ENCODE measurements at places on chromosomes 3 and 15.

- no peak for DNase-seq
These were observed 39.2 kb downstream of the LRRC49 start for GRCh38 chr15:70931821-70932220.

- DNase-seq = peak; percentile 48
These were observed 9.7 kb downstream of the TNFSF10 start for GRCh38 chr3:172513488-172513887.

- DNase-seq = peak; percentile 80
These were observed 109.6 kb upstream of the TMCO5A start for GRCh38 chr15:37824717-37825382.

DNA sequence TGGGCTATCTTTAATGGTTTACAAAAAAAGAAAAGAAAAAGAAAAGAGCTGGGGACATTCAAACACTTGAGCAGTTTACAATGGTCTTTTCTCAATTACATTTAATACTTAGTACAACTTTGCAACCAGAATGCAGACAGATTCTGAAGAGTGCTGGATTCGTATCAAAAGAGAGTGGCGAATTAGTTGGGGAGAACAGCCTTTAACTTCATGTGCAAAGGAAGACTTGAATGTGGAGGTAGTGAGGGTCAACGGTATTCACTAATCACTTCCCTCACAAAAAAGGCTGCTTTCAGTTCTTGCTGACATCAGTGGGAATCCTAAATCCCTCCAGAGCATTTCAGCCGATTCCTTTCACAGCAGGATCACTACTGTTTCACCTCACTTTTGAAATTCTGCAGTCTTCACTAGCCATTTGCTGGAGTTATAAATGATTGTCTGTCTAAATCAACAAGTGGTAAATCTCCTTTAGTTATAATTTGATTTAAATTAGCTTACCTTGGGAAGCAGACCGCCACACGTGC, 323.0 kb upstream of the SEMA6D start:
- DNase-seq = no peak

- no peak for DNase-seq
These were observed 218.0 kb upstream of the ROBO1 start for GRCh38 chr3:79985816-79986215.

DNA sequence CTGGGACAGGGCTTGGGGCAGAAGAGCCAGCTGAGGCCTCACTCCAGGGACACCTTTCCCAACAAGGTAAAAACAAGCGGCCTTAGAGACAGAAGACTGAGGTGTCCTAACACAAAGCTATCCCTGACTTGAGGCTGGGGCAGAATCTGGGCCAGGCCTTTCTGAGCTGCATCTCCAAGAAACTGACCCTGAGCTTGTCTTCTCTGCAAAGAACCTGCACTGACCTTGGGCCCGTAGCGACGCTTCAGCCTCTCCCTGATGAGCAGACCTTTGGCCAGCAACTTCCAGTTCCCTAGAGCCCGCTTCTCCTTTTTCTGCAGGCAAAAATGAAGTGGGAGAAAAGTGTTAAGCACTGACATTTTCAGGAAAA, 22.2 kb downstream of the TMEM43 start:
- no peak for DNase-seq

DNA sequence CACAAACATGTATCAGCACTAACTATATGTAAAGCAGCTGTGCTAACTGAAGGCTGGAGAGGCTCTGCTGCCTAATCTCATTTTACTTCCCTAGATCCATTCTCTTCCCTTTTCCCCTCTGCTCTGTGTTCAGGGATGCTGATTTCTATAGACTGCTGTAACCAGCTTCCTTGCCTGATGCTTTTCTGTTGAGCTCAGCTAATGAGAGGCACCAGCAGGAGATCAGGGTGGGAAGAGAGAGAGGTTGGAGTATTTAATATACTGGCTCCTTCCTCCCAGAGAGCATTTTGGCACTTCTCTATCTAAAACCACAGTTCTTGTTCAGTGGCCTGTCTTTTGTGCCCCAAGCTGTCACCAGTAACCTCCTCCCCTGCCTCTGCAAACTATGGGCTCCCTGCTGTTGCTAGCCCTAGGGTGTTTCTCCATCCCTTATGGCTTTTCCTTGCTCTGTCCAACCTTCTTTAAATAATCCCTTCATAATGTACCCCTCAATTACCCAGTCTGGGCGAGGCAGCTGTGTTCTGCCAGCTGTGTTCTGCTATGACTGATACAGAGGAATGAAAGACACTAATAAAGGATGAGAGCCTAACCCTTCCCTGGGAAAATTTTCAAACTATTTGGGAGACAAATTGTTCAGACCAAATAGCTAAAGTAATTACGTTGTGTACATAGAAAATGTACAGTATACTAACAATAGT, 69.5 kb downstream of the CADPS start:
- no peak for DNase-seq

- peak; percentile 24 for DNase-seq
These were observed 212.0 kb downstream of the MINAR1 start for GRCh38 chr15:79644091-79644490.

- no peak for DNase-seq
These were observed 59.4 kb downstream of the DAPK2 start for GRCh38 chr15:63986751-63987341.

GRCh38 chr3:133575086-133575485, 1.6 kb downstream of the CDV3 start:
- no peak for DNase-seq

- peak; percentile 11 for DNase-seq
These were observed 401.9 kb upstream of the IL12A start for GRCh38 chr3:159586571-159587202.

DNA sequence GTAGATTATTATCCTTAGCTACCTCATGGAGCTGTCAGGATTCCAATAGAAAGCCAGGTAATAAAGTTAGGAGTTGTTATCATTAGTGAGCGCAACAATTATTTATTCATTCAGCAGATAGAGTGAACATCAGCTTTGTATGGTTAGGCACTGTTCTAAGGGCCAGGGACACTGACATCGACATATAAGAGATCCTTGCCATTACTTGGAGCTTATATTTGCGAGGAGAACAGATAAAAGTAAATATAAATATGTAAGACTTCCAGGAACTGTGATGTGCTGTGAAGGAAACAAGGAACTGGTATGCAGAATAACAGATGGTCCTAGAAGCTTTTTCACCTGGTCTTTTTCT, 473 bp downstream of the LSM3 start:
- DNase-seq = no peak

DNA sequence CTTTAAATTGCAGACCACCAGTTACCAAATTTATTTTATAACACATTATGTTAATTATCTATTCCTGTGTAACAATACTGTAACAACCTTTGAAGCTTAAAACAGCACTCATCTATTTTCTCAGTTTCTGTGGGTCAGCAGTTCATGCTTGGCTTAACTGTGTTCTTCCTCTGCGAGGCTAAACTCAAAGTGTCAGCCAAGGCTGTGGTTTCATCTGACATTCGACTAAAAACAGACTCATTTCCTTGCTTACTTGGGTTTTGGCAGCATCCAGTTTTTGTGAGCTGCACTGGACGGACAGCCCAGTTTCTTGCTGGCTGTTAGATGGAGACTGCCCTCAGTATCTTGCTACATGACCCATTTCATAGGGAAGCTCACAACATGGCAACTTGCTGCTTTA, 247.3 kb upstream of the KCNH8 start:
- no peak for DNase-seq

GRCh38 chr15:70530017-70530499, 233.3 kb downstream of the UACA start:
- no peak for DNase-seq

DNA sequence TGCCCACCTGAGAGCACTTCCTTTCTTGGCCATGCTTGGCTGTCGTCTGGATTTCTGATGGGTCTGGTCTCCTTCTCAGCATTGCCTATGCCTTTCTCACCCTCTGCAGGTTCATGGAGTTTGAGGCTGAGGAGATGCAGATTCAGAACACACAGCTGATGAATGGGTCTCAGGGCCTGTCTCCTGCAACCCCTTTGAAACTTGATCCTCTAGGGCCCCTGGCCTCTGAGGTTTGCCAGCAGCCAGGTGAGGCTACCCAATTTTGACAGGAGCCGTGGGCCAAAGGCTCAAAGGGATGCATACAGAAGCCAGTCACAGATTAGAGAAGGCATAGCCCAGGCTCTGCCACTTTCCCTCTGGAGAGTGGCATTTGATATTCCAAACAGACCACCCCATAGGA, 10.5 kb downstream of the NUTM1 start:
- DNase-seq = no peak

GRCh38 chr15:58444056-58444455, 12.3 kb downstream of the LIPC start:
- DNase-seq = no peak

DNA sequence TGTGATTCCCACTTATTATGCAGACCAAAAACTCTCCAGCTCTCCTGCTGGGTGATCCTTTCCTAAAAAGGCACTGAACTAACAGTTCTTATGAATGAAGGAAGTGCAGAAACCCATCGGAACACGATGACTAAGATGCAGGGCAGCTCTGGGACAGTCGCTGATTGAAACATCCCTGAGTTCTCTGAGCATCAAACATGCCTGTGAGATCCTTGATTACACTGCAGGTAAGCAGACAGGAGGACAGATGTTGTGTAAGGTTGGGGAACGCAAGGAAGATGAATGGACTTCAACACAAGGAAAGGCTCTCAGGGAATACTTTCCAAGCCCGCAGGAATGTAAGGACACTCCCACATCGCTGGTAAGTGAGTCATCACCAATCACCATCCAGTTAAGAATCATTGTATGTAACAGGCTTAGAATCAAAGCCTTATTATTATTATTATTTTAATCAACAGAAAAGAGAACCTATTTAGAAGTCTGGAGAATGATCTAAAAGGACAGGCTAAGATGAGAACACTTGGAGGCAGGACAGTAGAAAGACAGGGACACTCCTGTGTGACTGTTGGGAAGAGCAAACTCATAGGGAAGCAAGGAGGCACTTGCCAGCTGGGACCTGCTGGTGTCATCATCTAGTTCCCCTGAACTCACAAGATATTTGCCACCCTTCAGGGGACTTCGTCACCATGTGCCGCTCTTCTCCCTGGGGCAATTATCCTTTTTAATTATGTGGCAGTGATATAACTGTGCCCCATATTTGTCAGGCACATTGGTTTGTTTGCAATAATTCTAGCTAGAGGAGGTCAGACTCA, 26.0 kb downstream of the TMEM158 start:
- DNase-seq = no peak

- DNase-seq = no peak
These were observed 49.3 kb downstream of the HES1 start for GRCh38 chr3:194185221-194185620.

GRCh38 chr3:55662683-55663082, 175.6 kb upstream of the WNT5A start:
- DNase-seq = no peak

GRCh38 chr15:38253351-38253781, 730 bp downstream of the SPRED1 start:
- no peak for DNase-seq

GRCh38 chr3:175208326-175208725, 349.2 kb downstream of the NAALADL2 start:
- DNase-seq = no peak

DNA sequence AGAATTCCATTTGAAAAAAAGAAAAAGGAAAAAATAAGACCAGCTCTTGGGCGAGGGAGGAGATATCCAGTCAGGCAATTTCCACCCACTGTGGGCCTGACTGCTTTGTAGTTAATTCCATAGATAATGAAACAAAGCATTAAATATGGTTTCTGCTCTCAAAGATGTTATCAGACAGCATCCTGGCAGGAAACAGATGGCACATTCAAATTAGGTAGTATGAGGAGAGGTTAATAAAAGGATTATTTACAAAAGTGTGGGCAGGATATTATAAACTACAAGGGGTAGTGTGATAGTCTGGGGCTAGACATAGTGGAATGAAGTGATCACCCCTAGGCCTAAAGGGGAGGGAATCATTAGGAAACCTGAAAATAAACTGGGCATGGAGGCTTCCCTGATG, 193.2 kb downstream of the CLSTN2 start:
- DNase-seq = no peak

DNA sequence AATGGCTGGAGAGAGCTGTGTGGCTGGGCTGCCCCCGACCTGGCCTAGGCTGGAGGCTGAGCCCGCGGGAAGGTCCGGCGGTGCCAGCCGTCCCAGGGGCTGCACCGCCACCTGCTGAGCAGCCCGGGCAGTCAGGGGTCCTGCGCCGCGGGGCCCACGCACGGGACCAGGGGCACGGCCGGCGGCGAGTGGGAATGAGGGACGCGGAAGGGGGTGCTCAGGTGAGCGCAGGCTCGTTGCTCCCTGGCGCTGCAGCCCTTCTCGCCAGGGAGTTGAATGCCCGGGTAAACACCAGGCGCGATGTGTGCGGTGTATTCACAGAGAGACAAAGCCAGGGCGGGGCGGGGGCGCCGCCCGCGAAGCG, 666 bp upstream of the SEMA3F start:
- no peak for DNase-seq

DNA sequence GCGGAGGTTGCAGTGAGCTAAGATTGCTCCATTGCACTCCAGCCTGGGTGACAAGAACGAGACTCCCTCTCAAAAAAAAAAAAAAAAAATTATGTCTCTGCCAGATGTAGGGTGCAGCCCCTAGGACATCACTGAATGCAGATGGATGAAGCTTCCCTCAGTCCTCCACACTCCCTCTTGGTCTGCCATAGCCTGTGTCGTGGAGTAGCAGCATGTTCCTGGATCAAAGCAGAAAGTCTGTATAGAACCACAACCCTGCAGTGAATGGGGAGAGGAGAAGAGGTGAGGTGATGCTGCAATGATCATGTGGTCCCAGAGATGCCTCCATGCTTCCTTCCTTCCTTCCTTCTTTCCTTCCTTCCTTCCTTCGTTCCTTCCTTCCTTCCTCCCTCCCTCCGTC, 15.3 kb upstream of the LAMB2 start:
- no peak for DNase-seq

DNA sequence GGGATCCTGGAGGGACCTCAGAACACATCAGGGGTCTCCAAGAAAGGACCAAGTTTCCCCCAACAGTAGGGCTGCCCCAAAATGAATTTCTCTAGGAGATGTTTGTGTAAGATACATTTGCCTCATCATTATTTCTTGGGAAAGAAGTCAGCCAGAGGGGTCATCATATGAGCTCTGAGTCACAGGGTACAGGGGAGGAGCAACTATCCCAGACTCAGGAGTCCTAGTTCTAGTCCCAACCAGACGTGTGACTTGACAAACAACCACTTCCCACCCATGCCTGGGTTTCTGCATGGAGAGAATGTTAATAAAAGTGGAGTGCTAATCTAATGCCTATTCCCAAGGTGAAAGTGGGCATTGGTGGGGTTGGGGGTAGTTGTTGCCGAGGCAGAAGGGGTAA, 144.1 kb downstream of the ALDH1A2 start:
- no peak for DNase-seq

DNA sequence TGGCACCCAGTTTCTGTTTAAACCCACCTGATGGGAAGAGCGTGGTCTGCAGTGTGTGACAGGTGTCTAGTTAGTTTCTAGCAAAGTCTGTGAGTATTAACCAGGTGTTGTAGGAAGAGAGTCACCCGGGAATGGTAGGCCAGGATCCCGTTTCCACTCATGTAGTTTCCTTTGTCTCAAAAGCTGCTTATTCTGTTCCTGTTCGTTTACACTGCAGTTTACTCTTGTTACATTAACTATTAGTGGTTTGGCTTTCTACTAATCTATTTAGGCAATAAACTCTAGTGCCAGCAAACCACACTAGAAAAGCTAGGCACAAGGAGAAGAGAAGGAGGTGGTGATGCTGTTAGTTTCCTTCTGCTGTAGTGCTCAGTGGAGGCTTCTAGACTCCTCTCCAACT, 32.7 kb downstream of the WDR76 start:
- DNase-seq = no peak

GRCh38 chr15:81982808-81983207, 63.0 kb downstream of the MEX3B start:
- no peak for DNase-seq
